NT2/D1 (cell line): ENCODE measurements at places on chromosomes 12 and 14.

DNA sequence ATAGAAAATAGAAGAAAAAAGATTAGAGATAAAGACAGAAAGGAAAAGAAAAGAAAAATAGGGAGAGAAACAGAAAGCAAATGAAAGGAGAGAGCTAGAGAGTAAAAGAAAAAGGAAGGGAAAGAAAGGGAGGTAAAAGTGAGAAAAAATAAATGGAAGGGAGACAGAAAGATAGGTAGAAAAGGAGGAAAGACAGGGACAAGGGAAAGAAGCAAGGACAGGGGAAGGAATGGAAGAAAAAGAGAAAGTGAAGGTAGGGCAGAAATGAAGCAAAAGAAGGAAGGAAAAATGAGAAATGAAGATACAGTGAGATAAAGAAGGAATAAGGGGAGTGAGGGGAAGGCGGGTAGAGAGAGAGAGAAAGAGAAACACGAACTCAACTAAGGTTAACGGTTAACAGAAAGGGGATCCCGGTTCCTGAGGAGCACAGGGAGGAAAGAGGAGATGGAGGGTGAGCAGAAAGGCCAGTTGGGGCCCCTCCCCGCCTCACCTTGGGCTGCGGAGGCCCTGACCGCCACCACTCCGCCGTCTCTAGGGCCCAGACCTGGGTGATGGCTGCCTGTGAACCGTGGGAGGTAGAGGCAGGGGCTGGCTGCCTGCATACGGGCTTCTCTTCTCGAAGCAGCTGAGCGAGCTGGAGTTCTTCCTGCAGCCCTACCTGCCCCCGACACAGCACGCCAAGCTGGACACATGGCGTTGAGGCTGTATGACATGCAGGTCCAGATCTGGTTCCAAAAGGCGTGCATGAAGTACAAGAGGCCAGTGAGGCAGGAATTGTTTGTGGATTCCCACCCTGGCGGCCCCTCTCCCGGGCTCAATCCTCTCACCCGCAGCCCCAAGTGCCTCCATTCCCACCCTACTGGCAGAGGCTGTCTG, 59.5 kb downstream of the SMUG1 start:
- DNase-seq: no peak

- DNase-seq: no peak
Measured at GRCh38 chr12:109269428-109269827, 39.7 kb downstream of the FOXN4 start.

GRCh38 chr14:50012644-50013043, 103.7 kb downstream of the VCPKMT start:
- no peak for DNase-seq

- no peak for DNase-seq
Measured at GRCh38 chr12:73136386-73136785, 864.2 kb downstream of the TRHDE start.

GRCh38 chr14:33469898-33470297, 481.0 kb downstream of the EGLN3 start:
- DNase-seq: no peak

DNA sequence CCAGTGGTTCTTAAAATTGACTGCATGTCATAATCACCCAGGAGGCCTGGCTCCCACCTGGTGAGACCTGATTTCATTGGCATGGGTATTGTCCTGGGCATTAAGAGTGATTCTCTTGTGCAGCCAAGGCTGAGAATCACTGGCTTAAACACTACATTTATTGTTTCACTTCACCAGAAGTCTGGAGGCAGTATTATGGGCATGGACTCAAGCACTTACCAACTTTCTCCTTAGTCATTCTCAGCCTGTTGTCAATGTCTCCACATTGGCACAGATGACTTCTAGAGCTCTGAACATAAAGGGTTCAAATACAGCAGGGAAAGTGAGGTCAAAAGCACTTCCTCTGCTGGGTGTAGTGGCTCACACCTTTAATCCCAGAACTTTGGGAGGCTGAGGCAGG, 25.6 kb upstream of the GCH1 start:
- DNase-seq: no peak

- no peak for DNase-seq
Measured at GRCh38 chr14:70655110-70655826, 13.6 kb downstream of the TTC9 start.

- no peak for DNase-seq
Measured at GRCh38 chr14:54622192-54622958, 55.4 kb downstream of the SAMD4A start.

GRCh38 chr12:109876406-109876805, 3.9 kb downstream of the GLTP start:
- DNase-seq: no peak
